ENCODE measurements at places on chromosomes 4 and X. TPM values are rescaled to one million over a fixed set of nuclear protein-coding genes. Genes with fewer than 3 reads are reported as not detected.

Gene DGKQ
- total RNA-seq: 3.5 TPM

- peak; percentile 27 for DNase-seq
These were observed at the start of gene ARL9 for GRCh38 chr4:56505269-56506130. Gene ARL9 (plus strand): TSS chr4:56505791. CDS start chr4:56505863, 72 bp downstream.

DNA sequence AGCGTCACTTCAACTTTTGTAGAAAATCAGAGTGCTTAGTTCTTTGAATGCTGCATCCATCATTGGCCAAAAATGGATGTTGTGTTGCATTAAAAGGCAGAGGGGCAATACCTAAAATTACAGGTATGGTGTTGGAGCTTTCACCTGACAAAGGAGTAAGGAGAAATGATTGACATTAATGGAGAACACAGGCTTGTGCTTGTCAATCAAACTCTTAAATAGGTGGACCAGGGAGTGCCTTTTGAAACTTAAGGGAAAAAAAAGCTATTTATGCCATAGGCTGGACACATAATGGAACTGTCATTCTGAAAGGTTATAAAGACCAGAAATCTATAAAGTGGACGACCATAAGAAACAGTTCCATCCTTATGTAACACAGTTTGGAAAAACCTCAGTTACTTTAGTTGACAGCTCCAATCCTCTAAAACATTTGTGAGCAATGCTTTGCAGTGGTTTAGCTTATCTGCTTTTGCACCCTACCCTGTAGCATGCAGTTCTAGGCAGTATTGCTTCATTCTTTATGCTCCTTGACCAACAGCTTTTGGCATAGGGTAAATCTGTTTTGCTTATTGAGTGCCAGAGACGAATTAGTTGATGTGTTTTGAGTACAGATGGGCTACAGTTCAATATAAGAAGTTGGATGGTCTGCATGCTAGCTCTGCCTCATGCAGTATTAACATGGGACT is 2.4 kb downstream of the HADH start:
- no peak for DNase-seq

Gene CD99L2
- 68.1 TPM for total RNA-seq

DNA sequence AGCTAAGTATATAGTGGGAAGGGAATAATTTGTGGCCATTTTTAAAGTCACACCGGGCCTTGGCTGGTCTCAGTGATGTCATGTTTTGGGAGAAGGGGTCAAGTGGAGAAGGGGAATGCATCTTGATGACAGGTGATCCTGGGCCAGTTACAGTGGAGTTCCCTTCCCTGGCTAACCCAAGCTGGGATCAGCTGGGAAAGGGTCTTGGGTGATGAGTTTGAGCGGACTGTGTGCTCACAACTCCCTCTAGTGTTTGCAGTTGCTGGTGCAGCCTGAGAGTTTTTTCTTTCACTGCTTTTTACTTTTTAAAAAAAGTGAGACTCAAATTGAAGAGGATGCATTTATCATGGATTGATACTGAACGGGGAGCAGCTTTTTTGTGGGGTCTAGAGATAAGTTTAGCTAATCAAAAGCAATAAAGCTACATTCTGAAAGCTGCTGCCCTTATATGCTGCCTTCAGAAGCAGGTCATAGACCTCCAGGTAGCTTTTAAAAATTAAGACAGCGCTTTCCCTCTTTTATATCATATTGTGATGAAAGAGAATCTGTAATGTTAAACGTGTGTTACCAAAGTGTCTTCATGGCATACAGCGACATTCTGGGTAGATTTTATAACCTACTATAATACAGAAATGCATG is 164.7 kb downstream of the DCLK2 start:
- DNase-seq: no peak

Gene PPID
- 39.2 TPM for total RNA-seq

GRCh38 chr4:90951037-90951436 is 823.8 kb downstream of the CCSER1 start:
- no peak for DNase-seq

GRCh38 chr4:82428969-82429727 is 1.1 kb downstream of the HNRNPDL start:
- DNase-seq: peak; percentile 94

DNA sequence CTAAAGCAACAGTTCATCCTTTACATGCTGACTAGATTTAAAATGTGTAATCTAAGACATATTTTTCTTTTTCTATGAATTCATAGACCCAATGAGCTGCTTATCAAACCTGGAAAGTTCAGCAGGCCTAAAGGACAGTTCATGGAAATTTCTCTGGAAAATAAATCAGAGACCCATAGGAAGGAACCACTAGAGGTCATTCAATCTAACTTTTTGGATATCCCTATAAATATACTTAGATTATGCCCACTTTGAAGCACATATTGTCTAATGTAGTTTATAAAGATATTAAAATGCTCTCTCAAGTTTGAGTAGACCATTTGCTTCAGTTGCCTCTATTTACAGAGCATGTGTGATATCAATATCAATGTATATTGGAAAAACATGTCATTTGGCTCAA is 473.0 kb downstream of the FAT4 start:
- DNase-seq: no peak

All from left ventricle myocardium inferior (tissue), 1 donor.